ENCODE measurements at places on chromosomes 6 and 20.

DNA sequence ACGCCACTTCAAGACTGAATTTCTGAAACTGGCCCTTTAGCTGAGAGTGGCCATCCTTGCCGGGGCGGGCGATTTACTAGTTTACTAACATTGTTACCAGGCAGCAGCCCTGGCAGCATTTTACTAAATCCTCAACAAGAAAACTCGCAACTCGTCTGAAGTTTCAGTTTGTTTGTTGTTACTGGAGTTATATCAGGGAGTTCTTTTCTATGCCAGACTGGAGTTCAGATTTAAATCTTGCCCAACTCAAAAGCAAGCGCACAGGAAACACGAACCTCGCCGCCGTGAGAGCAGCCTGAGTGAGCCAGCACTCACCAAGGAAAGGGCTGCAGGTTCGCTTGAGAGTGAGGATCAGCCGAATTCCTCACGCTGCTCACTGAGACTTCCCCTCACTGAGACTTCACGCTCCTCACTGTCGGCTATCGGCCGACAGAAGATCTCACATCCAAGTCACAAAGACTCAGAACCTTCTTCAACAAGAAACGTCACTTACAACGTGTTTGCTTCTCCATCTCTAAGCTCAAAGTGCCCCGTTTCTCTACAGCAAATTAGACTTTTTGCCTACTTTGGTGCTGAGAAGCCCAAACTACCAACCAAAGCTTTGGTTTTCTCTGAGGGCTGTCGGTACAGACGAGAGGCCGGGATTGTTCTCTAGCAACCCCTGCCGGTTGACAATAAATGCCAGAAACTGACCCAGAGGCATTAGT, 78.9 kb downstream of the OLIG3 start:
- DNase-seq = peak; percentile 81

DNA sequence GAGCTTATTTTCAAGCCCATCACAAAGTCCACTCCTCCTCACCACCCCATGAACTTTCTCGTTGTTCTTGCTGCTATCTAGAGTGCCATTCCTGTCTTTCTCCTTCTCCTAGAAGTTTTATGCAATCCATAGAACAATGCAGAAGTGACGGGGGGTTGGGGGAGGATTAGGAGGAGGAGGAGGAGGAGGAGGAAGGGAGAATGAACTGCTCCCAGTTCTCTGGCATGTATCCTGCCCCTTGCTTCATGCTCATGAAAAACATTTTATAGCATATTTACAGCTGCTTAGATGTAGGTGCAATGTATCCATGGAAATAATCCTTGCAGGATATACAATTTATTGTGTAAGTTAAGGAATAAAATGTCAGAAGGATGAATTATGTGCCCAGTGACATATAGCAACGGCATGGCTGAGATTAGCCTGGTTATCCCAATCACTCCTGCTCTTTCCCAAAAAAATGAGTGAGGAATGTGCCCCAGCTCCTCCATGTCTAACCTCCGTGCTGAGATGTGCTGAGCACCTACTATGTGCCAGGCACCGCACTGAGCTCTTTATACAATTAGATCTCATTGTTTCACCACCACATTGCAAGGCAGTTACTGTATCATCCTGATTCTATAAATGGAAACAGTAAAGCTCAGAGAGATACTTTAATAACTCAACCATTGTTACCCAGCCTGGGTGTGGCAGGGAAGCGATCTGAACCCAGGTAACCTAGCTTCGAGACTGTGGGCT, 41.6 kb upstream of the TFAP2C start:
- no peak for DNase-seq

DNA sequence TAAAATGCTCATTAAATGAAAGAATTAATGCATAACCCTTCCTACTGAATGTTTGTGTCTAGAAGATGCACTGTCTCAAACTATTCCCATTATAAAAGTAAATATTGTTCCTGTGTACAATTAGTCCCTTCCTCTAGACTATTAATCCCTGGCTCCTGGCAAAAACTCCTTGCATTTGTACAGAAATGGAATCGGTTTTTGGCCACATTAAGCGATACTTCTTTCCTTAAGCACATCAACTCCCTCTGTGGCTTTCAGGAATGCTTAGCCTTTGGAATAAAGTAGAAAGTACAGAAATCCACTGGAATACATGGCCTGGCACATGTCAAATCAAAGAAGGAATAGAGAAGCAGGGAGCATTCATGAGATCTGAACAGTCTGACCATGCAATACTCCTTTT, 179.8 kb downstream of the GMPR start:
- DNase-seq = no peak

GRCh38 chr6:36430351-36430750, 12.3 kb downstream of the PXT1 start:
- DNase-seq = no peak

GRCh38 chr20:50320005-50320900, 129.6 kb downstream of the CEBPB start:
- DNase-seq = no peak

DNA sequence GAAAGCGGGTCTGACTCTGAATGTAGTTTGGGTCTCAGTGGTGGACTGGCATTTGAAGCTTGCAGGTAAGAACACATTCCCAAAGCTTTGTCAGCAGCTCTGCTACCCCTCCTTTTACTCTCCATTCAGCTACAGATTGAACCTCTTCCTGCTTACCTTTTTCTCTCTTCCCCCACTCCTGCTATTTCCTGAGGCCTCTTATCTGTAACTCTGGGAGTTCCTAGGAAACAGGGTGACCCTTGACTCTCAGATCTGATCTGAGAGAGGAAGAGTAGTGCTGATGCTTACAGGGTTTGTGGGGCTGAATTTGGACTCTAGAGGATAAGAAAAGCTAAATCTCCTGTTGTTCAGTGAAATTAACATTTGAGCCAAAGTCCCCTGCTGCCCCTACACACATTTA, 21.4 kb downstream of the BRPF3 start:
- no peak for DNase-seq
